K562 (cell line): ENCODE measurements at places on chromosomes 6 and 20. TPM values are rescaled to one million over a fixed set of nuclear protein-coding genes. Genes with fewer than 3 reads are reported as not detected.
A peak's percentile ranks its signal among the peaks of the same experiment; 100 is the strongest.

DNA sequence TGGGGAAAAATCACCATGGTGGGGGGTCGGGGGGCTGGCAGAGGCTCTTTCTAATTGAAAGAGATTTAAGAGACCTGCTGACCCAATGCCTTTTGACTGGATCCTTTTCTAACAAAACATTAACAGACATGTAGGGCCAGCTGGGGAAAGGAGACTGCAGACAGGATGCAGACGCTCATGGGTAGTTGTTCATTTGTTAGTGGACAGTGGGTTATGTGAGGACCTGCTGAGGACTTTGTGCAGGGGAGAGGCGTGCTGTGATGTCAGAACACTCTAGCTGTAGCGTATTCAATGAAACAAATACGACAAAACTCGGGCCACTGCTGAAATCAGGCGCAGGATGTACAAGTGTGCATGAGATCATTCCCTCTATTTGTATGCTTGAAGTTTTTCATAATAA, 1.2 kb downstream of the IP6K3 start:
- H3K36me3 ChIP-seq = no peaks in the 10 kb centered on the region
- H3K4me3 ChIP-seq = no peak overlapping the region
- H3K4me1 ChIP-seq = peaks cover 3% of the 10 kb centered on the region; the same call in 1 of the 3 replicates
- DNase-seq = no peak
- H3K27me3 ChIP-seq = peaks cover 65% of the 10 kb centered on the region

DNA sequence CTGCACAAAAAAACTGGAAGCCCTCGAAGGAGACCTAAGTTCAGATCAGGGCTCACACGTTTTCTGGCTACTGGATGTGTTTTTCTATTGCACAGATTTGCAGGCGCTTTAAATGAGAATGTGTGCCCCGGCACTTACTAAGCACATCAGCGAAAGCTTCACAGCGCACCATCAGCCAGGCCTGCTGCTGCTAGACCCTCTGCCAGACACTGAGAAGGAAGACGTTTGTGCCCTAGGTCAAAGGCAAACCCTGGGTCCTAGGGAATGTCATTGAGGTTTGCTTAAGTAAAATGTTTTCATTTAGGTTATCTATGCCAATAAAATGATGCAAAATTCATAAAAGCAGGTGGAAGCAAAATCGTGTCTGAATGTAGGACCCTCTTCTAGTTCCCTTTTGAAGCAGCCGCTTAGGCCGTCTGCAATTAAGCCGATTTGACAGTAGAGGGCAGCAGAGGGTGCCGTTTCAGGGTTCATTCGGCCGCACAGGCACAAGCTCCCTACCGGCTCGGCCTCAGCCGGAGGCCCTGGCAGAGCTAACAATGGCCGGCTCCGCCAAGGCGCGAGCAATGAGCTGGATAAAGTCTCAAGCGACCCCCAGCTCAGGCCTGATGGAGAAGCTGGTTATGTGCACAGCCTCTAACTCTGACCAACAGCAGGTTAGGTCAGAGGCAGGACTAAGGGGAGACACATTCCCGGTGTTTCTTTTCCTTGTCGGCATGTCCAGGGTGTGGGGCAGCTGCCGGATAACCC, 107.2 kb upstream of the FOXA2 start:
- peak; percentile 78 for DNase-seq
- no peak overlapping the region for H3K4me3 ChIP-seq
- no peak overlapping the region; the same call in 2 of the 3 replicates for H3K27ac ChIP-seq
- peaks cover 3% of the 10 kb centered on the region for H3K4me1 ChIP-seq

DNA sequence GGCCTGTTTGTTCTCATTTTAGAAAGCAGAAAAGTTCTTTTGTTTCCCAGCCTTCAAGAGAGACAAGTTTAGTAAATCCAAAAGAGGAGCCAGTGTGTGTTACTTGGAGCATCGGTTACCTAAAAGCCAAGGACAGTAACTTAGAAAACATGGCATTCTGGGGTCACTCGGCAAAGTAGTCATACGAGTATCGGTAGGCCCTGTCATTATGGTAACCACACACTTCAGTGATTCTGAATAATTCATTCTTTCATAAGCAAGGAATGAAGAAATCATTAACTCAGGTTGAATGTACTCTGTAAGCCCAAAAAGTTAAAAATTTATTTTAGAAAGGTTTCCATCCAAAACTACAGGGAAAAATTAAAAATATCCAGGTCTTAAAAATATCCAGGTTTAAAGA, 34.0 kb downstream of the CNKSR3 start:
- no peaks in the 10 kb centered on the region for H3K27me3 ChIP-seq
- H3K36me3 ChIP-seq = no peaks in the 10 kb centered on the region; the same call in 2 of the 3 replicates
- peaks cover 10% of the 10 kb centered on the region; the same call in 1 of the 2 replicates for H3K4me1 ChIP-seq
- no peak for DNase-seq

GRCh38 chr6:16764188-16764950, 3.1 kb upstream of the ATXN1 start:
- no peaks in the 10 kb centered on the region for H3K36me3 ChIP-seq
- H3K4me1 ChIP-seq = peaks cover 27% of the 10 kb centered on the region
- no peak overlapping the region for H3K27ac ChIP-seq

DNA sequence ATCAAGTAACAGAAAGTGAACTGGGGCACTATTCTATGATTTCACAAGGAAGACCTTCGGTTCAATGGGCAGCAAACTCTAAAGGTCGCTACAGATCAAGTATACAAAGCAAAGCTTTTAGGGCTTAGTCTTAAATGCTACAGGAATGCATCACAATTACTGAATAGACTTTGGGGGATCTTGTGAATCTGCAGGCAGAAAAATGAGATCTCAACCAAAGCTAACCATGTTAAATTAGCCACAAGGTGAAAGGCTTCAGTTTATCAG, 98.0 kb upstream of the TMEM30A start:
- no peak overlapping the region for H3K27ac ChIP-seq
- H3K36me3 ChIP-seq = no peaks in the 10 kb centered on the region
- H3K4me3 ChIP-seq = no peak overlapping the region
- H3K27me3 ChIP-seq = no peaks in the 10 kb centered on the region

GRCh38 chr20:38267296-38267695, 6.8 kb upstream of the KIAA1755 start:
- H3K4me3 ChIP-seq = no peak overlapping the region
- no peaks in the 10 kb centered on the region for H3K36me3 ChIP-seq
- peaks cover 20% of the 10 kb centered on the region for H3K27me3 ChIP-seq
- H3K4me1 ChIP-seq = no peaks in the 10 kb centered on the region
- H3K27ac ChIP-seq = no peak overlapping the region

- H3K27ac ChIP-seq = no peak overlapping the region
- H3K27me3 ChIP-seq = no peaks in the 10 kb centered on the region
- no peak overlapping the region for H3K4me3 ChIP-seq
- H3K4me1 ChIP-seq = peaks cover 12% of the 10 kb centered on the region
Observed at GRCh38 chr6:3333263-3333662, 74.5 kb downstream of the PSMG4 start.

GRCh38 chr6:42295181-42295580, 77.5 kb upstream of the MRPS10 start:
- H3K27ac ChIP-seq = no peak overlapping the region
- H3K4me3 ChIP-seq = no peak overlapping the region
- H3K27me3 ChIP-seq = peaks cover 40% of the 10 kb centered on the region

DNA sequence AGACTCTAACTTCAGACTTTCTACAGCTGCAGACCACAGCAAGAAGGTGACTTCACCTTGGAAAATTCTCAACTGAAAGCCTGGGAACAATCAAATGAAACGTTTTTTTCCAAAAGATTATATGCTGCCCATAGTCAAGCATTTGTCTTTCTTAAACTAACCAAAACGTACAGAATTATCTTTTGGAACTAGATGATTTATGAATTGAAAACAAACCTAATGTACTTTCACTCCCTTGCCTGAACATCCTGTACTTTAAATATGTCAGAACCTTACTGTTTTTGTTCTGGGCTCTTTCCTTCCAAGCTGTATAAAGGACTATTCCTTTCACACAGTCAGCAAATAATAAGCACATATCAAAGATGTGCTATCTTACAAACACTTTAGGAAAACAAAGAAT, 62.4 kb upstream of the TNFAIP3 start:
- no peak overlapping the region for H3K4me3 ChIP-seq
- H3K27ac ChIP-seq = peak overlapping the region; percentile 7; the same call in 1 of the 3 replicates
- H3K4me1 ChIP-seq = peaks cover 9% of the 10 kb centered on the region
- H3K27me3 ChIP-seq = no peaks in the 10 kb centered on the region
- DNase-seq = no peak

GRCh38 chr6:4598384-4598995, 177.7 kb upstream of the CDYL start:
- no peaks in the 10 kb centered on the region for H3K36me3 ChIP-seq
- peaks cover 8% of the 10 kb centered on the region for H3K27me3 ChIP-seq
- H3K27ac ChIP-seq = no peak overlapping the region
- H3K4me1 ChIP-seq = no peaks in the 10 kb centered on the region

DNA sequence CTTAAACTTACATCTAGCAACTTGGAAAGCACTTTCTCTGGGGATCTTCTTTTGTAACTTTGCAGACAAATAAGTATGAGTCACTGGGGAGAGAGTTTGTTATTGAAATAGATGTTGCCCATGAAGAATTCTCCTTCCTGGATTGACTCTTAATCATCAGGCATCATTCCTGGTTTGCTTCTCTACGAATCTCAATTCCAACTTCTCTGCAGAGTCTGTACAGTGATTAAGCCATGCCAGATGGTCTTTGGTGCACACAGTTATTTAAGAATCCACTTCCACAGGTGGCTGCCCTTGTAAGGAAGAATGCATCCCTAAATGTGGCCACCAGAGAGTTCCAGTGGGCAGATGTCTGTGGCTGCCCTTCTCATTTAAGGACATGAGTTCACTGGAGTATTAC, 25.7 kb downstream of the MYCT1 start:
- H3K4me1 ChIP-seq = no peaks in the 10 kb centered on the region
- no peak overlapping the region for H3K27ac ChIP-seq
- DNase-seq = no peak

DNA sequence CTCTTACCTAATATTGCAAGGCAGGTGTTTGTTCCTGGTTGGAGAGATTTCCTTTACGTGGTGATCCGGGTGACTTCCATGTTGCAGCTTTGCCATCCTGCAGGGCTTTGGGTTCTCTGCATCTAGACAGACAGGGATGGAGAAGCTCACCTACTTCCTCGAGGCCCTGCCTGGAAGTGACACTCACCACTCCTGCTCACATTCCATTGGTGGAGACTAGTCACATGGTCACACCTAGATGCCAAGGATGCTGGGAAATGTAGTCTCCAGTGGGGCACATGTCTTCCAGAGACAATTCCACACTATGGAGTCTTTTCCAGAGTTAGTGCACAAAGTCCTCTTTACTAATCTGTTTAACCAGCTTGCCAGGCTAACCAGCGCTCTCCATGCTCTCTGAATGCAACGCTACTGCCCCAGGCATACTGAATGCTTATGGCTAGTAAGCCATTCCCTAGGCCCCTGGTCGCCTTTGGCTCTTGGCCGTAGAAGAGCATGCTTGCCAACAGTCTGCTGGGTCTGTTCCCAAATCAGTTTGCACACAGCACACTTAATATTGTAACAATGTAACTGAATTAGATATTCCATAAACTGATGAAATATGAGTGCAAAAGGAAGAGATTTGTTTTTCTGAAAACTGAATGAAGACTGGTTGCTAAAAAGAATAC, 6.7 kb upstream of the KCNK15 start:
- no peak overlapping the region for H3K27ac ChIP-seq
- H3K27me3 ChIP-seq = no peaks in the 10 kb centered on the region
- H3K4me1 ChIP-seq = no peaks in the 10 kb centered on the region; the same call in 2 of the 3 replicates
- peak; percentile 81 for DNase-seq

DNA sequence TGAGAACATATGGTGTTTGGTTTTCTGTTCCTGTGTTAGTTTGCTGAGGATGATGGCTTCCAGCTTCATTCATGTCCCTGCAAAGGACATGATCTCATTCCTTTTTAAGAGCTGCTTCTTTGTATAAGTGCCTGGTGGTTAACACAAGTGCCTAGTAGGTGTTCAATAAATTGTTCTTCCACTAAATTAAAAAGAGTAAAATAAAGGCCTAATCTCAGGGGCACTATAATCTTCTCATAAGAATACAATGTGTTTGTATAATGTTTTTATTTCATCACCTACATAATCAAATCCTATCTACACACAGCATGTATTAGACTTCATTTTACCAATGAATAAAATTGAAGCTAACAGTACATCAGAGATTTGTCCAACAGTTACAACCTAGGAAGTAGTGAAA, 252.7 kb downstream of the KHDC1L start:
- no peaks in the 10 kb centered on the region for H3K4me1 ChIP-seq
- no peak for DNase-seq
- no peaks in the 10 kb centered on the region for H3K36me3 ChIP-seq
- no peak overlapping the region for H3K27ac ChIP-seq
- H3K27me3 ChIP-seq = no peaks in the 10 kb centered on the region

GRCh38 chr20:23230766-23231385, 119.7 kb upstream of the NXT1 start:
- H3K27ac ChIP-seq = no peak overlapping the region
- peaks cover 3% of the 10 kb centered on the region; the same call in 1 of the 2 replicates for H3K4me1 ChIP-seq
- no peak overlapping the region for H3K4me3 ChIP-seq
- no peaks in the 10 kb centered on the region; the same call in 2 of the 3 replicates for H3K27me3 ChIP-seq
- no peak for DNase-seq
- no peaks in the 10 kb centered on the region for H3K36me3 ChIP-seq

DNA sequence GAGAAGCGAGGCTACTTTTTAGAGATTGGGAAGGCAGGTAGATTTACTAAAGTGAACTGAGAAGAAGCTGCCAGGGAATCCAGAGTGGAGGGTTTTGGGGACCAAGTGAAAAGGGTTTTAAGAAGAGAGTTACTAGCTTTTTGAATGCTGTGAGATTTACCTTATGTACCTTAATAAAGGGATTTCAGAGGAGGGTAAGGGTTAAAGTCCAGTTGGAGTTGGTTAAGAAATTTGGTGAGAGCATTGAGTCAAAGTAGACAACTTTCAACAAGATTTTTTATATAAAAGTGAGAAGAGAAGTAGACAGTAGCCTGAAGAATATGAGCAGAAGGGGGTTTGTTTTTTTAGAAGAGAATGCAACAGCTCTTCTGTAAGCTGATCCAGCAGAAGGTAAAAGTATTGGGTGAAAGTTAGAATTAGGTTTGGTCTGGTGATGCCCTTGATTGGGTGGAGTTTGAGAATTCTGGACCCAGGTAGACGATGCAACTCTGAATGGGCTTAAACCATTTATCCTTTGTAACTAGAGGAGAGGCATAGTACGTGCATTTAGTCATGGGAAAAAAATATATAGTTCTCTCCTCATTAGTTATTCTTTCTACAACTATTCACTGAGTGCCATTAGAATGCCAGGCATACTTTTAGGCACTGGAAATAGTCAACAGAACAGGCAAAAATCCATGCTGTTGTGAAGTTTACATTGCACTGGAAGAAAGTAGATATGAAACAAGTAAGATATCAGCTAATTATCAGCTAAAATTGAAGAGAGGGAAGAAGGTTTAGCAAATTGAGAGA, 44.8 kb downstream of the ATRN start:
- H3K4me1 ChIP-seq = no peaks in the 10 kb centered on the region
- no peak overlapping the region for H3K4me3 ChIP-seq
- H3K36me3 ChIP-seq = no peaks in the 10 kb centered on the region
- H3K27me3 ChIP-seq = no peaks in the 10 kb centered on the region
- DNase-seq = no peak

- H3K27ac ChIP-seq = no peak overlapping the region
- H3K4me3 ChIP-seq = no peak overlapping the region
- no peaks in the 10 kb centered on the region for H3K27me3 ChIP-seq
- DNase-seq = no peak
- H3K4me1 ChIP-seq = peaks cover 3% of the 10 kb centered on the region; the same call in 1 of the 2 replicates
Observed at GRCh38 chr6:75084018-75084417, 121.8 kb downstream of the COL12A1 start.

TCP11 gene
- not detected in 2 replicates for total RNA-seq

INSM1 gene
- not detected in 2 replicates for total RNA-seq

HCK gene
- total RNA-seq = not detected in 2 replicates

SLC17A2 gene
- total RNA-seq = not detected in 2 replicates

CRISP3 gene
- 0.29 and 0.31 TPM in 2 replicates for total RNA-seq

CYP39A1 gene
- not detected in 2 replicates for total RNA-seq

SLC22A16 gene
- not detected in 2 replicates for total RNA-seq

TUBB2B gene
- 5.1 and 5.8 TPM in 2 replicates for total RNA-seq

TGM6 gene
- total RNA-seq = not detected in 2 replicates

IRAK1BP1 gene
- total RNA-seq = 1.9 and 2.6 TPM in 2 replicates

EYS gene
- 0.13 TPM in 2 replicates for total RNA-seq

SIGLEC1 gene
- 0.04 and 0.07 TPM in 2 replicates for total RNA-seq

TRIM31 gene
- total RNA-seq = not detected in 2 replicates
